Right ventricle myocardium superior (tissue), 1 donor: ENCODE measurements at places on chromosomes 7 and 10. TPM values are rescaled to one million over a fixed set of nuclear protein-coding genes. Genes with fewer than 3 reads are reported as not detected.
A peak's percentile ranks its signal among the peaks of the same experiment; 100 is the strongest.

Gene FBXO24
- 0.35 TPM for total RNA-seq

DNA sequence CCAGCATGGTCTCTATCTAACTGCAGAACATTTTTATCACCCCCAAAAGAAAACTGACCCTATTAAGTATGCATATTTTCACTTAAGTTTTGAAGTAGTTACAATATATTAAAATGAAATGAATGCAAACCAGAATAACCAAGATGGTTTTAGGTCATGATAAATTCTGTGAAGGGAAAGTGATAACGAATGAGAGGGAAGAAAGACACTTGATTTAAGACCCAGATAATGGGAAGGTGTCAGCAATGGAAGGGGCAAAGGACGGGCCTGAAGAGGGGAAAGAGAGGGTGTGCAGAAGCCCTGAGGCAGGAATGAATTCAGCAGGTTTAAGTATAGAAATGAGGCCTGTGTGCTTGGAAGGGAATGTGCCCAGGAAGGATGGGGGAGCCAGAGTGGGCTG lies 61.1 kb upstream of the IGFBP3 start:
- no peak for DNase-seq

DNA sequence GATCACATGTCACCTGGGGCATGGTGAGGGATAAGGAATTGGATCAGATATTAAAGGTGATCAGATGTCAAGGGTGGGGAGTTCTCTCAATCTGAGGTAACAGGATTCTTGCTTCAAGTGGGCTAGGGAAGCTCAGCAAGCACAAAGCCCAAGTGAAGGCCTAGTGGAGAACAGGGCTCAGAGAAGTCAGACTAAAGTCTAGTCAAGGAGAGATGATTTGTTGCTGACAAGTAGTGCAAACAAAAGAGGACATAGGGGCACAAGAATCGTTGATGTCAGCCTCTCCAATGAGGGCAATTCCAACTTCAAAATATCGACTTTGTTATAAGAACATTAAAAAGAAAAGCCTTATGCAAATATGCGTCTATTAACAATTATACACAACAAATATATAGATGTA lies 852.8 kb upstream of the CELF2 start:
- DNase-seq, result no peak

- DNase-seq, result no peak
Measured at GRCh38 chr10:50251394-50251793, at the start of gene ASAH2. Gene ASAH2, minus strand, starts transcription at chr10:50251516. Its CDS starts 2,906 bp downstream, at chr10:50248610.

Gene IFIT1B
- not detected for total RNA-seq

DNA sequence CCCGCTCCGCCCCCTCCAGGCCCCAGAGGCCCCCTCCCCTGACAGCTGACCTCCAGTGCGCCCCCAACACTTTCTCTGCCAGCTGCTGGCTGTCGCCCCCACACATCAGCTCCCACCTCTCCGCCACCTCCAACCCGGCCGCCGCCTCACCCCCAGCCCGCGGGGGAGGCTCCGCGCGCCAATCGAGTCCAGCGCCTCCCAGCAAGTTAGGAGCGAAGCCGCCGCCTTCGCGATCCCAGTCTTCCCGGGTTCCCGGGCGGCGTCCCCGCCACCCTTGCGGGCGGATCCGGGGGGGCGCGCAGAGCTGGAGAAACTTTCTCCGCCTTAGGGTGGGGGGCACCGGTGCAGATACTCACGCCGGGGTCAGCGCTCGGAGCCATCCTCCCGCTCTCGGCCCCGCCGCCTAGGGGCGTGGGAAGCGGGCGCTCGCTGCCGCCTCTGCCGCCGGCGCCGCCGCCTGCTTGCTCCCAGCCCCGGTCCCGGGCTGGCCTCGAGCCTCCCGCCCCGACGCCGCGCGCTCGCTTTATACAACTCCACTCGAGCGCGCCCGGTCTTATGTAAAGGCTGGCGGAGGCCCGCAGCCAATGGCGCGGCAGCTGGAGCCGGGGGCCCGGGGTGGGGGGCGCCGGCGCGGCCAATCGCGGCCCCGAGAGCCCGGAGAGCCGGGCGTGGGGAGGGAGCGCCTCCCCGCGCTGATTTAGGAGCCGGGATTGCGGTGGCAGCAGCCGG lies at the start of gene CRTAC1:
Gene CRTAC1, minus strand, starts transcription at position 529 of the 729 bp plus-strand sequence. Its CDS starts 149 bp downstream, at position 380.
- peak; percentile 76 for DNase-seq

DNA sequence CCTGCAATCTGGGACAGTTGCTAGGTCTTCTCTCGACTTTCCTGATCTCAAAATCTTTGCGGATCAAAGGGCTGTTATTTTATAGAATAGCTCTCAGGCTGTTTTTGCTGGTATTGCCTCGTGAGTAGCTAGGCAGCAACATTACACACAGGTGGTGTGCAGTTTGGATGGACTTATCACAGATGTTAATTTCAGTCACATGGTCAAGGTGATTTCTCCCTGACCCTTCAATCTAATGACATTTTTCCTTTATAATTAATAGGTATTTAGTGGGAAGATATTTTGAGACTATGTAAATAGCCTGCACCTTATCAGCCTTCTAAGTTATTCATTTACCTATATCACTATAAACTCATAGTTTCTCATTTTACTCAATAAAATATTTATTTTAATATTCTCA lies 309.6 kb upstream of the PRKCQ start:
- no peak for DNase-seq

- DNase-seq, result no peak
Measured at GRCh38 chr7:21911341-21911875, 34.3 kb downstream of the CDCA7L start.

Gene URGCP
- 43.4 TPM for total RNA-seq

GRCh38 chr10:11018855-11019631 lies 1.4 kb downstream of the CELF2 start:
- no peak for DNase-seq

- DNase-seq, result no peak
Measured at GRCh38 chr10:3926258-3926657, 141.2 kb upstream of the KLF6 start.

- DNase-seq, result no peak
Measured at GRCh38 chr10:88361494-88361893, 221.6 kb downstream of the RNLS start.
